Sciatic nerve (tissue), 2 donors: ENCODE measurements at places on chromosomes 2 and 18.

GRCh38 chr2:30444273-30444672, 2.8 kb upstream of the LCLAT1 start:
- DNase-seq, result no peak

DNA sequence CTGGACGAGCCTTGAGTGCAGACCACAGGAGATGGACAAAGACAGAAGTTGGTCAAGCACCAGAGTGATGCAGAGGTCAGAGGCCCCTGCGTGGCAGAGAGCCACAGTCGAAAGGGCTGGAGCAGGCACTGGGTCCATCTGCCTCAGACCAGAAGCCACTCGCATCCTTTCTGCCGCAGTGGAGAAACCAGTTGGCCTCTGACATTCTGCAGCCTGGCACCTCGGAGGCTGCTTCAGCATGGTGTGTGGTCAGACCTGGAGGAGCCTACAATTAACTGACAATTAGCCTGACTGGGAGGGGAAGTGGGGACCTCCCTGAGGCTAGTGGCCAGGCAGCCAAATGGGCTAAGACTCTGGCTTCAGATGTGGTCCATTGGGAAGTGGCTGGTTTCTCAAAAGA, 111.1 kb downstream of the SGPP2 start:
- no peak for DNase-seq

DNA sequence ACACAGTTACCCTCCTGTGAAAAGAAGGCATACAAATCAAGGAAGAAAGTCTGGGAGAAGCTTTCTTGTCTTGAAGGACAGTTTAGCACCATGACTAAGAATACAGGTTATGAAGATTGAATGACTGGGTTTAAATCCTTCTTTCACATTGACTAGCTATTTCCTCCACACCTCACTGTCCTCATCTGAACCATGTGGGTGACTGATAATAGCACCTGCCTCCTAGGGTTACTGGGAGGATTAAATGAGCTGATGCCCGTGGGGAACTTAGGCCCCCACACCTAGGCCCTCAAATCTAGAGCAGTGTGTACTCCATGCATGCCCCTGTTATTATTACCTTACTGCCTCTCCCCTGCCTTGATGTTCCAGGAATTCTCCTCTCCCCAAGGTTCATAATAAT, 202.9 kb downstream of the FBXO15 start:
- DNase-seq, result no peak

DNA sequence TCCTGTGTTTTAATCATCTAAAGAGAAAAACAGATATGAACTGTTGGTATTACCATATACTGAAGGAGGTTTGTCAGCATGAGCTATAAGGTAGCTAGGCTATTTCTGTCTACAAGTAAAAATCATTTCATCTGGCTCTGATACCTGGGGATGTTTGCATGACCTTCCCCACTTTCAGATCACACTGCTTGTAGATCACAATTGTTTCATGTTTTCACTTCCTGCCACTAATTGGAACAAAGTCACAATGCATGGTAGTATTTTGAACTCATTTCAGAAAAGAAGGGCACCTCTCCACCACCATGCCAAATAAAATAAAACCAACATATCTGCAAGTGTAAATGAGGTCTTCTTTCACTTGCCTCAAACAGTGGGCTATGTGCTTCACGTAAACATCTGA, 37.8 kb downstream of the NYAP2 start:
- DNase-seq, result no peak

GRCh38 chr18:7926526-7926925, 359.4 kb downstream of the PTPRM start:
- no peak for DNase-seq

DNA sequence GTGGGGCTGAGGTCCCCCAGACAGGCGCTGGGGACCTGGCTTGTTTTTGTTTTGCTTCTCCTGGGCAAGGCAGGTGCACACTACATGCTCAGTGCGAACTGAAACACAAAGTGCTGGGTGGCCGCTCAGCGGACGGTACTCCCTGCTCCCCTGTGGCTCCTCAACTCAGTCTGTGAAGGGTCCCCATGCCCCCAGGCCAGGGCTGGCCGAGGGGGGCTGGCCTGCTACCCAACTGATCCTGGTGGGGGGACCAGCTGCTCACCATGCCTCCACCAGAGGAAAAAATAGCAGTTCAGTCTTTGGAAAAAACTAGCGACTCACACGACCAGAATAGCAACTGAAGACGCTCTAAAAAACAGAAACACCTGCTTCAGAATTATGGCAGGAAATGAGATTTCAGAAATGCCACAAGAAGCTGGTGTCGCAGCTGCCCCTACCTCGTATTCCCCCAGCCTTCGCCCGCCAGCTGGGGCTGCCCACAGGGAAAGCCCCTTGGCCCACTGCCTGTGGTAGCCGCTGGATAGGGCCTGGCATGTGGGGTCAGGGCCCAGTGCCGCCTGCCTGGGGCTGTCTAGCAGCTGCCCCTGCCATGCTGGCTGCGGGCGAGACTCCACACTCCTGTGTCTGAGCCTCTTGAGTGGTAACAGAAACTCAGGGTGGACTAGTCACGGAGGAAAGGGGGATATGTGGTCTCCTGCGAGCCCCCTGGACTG, 43.7 kb downstream of the MEX3C start:
- DNase-seq, result no peak

- DNase-seq, result no peak
These were observed 96.1 kb downstream of the DDX1 start for GRCh38 chr2:15687720-15688119.

GRCh38 chr18:52567360-52567759, 227.4 kb downstream of the DCC start:
- no peak for DNase-seq

- DNase-seq, result no peak
These were observed 35.0 kb downstream of the STAT4 start for GRCh38 chr2:191115804-191116203.

DNA sequence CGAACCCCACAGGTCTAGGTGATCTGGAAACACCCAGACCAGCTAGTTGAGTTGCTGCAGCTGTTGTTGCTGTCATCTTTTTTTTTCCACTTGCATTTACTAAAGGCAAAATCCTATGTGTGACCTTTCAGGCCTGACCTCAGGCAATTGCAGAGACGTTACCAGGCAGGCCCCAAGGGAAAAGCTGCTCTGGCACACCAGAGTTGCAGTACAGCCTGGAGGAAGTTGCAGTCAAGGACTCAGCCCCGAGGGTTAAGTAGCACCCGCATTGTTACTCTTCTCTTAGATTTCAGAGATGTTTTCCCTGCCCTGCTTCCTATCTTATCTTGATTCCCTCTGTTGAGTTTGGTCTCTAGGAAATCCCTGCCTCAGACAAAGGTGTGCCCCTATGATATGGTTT, 45.2 kb upstream of the SMAD2 start:
- no peak for DNase-seq

GRCh38 chr2:58099096-58099769, 52.6 kb downstream of the VRK2 start:
- DNase-seq, result no peak

DNA sequence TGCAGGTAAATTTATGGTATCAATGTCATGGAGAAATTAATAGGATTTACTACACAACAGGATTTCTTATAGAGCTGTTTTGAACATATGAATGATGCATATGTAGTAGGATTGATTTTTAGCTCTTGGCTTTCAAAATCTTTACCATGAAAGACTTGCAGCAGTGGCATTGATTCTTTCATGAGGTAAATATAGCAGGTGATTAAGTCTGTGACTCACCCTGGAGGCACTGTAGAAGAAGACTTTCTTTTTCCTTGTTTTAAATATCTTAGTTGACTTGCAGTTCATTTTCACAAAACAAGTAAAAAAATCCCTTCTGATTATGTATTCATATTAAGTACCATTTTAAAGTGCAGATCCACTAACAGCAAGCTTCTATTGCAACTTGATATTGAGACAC, 463.0 kb downstream of the FBXO15 start:
- DNase-seq, result no peak

DNA sequence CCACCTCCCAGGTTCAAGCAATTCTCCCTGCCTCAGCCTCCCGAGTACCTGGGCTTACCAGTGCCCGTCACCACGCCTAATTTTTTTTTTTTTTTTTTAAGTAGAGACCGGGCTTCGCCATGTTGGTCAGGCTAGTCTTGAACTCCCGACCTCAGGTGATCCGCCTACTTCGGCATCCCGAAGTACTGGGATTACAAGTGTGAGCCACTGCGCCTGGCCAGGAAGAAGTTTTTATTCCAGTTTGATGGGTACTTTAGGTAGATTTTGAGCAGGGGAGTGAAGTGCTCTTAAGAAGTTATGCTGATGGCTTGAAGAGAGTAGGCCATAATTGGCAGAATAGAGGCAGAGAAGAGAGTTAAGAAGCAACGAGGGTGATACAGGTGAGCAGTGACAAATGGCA, 25.3 kb downstream of the FZD5 start:
- no peak for DNase-seq

GRCh38 chr2:65395621-65396347, 36.6 kb downstream of the SPRED2 start:
- no peak for DNase-seq

- DNase-seq, result no peak
These were observed 838.6 kb downstream of the MBD2 start for GRCh38 chr18:53385889-53386288.

- DNase-seq, result no peak
These were observed 257.5 kb downstream of the SETBP1 start for GRCh38 chr18:44937960-44938719.

DNA sequence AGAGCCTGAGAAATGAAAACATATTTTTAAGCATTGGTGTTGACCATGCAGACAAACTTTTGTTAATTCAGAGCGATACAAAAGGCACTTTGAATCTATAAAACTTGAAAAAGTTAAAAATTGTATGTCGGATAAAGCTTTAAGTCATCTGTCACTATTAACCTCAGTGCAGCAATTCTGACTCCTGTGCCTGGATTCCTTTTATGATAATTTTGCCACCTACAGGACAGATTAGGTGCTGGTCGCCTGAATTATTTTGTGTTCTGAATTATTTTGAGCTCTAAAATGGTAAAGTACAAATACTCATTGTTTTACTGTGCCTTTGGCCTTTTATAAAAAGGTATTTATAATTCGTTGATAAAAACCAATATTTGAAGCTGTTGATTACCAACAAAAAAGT, 19.4 kb upstream of the RNF138 start:
- no peak for DNase-seq

GRCh38 chr18:62539284-62540165, 16.7 kb downstream of the ZCCHC2 start:
- DNase-seq, result no peak

DNA sequence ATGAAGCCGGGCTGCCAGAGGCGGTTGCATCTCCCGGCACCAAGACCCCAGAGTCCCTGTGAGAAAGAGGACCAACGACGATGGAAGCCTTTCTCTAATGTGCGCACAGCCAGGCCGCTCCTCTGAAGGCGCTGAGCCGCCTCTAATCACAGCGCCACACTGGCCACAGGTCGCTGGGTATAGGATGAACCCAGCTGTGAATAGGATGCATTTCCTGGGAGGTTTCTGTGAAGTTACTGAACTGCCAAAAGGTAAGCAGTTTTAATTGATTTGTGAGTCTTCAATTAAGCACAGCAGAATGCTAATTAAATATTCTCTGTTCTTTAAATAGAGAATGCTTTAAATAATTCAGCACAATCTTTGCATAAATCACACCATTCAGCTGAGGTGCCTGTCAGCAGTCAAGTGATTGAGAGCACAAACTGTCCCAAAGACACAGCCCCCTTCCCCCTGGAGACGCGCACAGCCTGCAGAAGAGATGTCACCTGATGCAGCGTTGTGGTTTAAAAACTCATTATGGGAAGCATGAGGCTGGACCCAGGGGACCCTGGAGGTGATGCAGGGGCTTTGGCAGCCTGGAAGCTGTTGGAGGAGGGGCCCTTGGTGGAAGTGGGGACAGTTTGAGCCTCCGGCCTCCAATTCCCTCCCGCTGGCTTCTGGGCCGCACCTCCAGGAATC, 98.1 kb downstream of the RTP5 start:
- no peak for DNase-seq

GRCh38 chr2:9355716-9356115, 67.6 kb downstream of the ITGB1BP1 start:
- no peak for DNase-seq

DNA sequence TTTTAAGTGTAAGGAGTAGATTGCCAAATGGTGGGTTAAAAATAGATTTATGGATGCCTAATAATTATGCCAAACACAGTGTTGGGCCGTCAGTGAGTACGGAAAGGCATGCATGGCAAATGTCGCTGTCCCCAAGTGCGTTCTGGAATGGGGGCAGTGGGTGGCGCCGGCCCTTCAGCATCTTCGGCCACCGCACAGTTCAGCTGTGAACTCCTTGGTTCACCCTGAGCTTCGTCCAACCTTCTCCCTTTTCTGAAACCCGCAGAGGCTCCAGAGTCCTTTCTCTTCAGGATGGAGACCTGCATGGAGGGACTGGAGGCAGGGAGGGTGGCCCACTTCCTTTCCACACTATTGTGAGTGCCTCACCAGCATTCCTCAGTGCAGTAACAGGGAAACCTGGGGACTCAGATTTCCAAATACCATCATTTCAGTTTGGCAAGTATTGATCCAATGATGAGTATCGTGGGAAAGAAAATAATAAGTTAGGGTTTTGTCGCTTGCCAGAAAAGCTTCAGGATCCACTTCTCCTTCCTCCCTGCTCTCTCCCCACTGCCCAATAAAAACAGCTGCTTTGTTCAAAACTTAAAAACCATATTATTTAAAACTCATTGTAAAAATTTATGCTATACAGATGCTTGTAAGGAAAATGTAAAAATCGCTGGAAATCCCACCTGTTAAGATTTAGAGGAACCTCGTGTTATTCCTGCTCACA, 74.6 kb upstream of the TXNDC2 start:
- DNase-seq, result no peak

DNA sequence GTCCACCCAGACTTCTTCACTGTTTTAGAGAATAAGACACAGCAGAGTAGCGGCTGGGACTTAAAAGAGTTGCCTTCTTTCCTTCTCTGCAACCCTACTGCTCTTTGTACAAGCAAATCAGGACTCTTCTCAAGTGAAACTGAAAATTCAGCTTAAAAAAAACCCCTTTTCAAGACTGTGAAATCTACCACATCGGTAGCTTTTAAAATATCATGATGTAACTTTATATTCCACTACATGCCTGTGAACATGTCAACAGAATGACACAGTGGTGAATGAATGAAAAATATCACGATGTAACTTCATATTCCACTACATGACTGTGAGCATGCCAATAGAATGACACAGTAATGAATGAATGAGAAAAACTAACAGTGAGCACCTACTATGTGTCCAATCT, 53.4 kb downstream of the TCF4 start:
- DNase-seq, result no peak

- DNase-seq, result no peak
These were observed 215.8 kb upstream of the ACVR2A start for GRCh38 chr2:147628971-147629421.

- no peak for DNase-seq
These were observed at the start of gene DES for GRCh38 chr2:219418155-219419011. Gene DES, plus strand, starts transcription at chr2:219418377. Its CDS starts 86 bp downstream, at chr2:219418463.

GRCh38 chr2:139946690-139947089, 1166.5 kb upstream of the NXPH2 start:
- no peak for DNase-seq

GRCh38 chr2:116716038-116716437, 1098.5 kb upstream of the DDX18 start:
- no peak for DNase-seq

DNA sequence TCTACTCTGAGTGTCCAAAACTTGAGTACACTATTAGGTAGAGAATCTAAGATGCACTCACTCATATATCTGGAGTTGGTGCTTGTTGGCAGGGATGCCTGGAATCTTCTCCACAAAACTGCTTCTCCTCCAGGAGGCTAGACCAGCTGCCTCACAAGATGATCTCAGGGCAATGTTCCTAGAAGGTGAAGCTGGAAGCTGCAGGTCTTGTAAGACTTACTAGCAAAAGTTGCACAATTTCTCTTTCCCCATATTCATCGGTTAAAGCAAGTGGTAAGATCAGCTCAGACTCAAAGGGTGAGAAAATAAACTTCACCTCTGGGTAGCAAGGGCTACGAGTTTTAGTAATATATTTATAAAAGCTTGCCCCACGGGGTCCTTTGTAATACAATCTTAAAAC, 454.4 kb upstream of the ACVR2A start:
- DNase-seq, result no peak
